ENCODE measurements at places on chromosomes 11 and 22.

DNA sequence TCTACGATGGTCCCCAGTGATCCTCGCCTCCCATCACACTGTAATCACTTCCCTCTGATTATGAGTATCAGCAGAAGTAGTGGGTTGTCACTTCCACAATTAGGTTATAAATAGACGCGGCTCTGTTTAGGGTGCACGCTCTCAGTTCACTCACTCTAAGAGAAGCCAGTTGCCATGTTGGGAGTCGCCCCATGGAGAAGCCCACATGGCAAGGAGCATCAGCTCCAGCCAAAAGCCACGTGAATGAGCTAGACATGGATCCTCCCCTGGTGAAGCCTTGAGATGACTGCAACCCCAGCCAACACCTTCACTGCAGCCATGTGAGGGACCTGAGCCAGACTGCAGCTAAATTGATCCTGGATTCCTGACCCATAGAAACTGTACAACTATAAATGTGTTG lies 26.4 kb upstream of the MYOD1 start:
- DNase-seq: no peak

GRCh38 chr11:45902452-45903380 lies 4.4 kb downstream of the FREY1 start:
- no peak for DNase-seq

GRCh38 chr22:19545935-19546207 lies 21.7 kb upstream of the CLDN5 start:
- DNase-seq: no peak

- DNase-seq: no peak
These were observed 52.1 kb upstream of the ANO1 start for GRCh38 chr11:70026012-70026411.

DNA sequence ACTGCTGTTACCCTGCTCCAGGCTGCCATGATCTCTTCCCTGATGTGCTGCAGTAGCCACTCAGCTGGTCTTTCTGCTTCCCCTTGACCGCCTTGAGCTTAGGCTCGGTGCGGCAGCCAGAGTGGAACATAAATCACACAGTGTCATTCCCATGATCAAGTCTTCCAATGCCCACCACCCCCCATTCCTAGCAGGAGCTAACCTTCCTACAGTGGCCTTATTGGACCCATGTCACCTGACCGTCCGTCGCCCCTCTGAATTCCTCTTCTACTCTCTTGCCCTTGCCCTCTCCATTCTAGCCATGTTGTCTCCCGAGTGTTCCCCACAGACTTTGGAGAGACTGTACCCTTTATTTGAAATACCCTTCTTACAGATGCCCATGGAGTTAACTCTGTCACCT lies 43.4 kb downstream of the OTOG start:
- DNase-seq: no peak

- DNase-seq: peak; percentile 40
These were observed 430 bp downstream of the CDC42EP1 start for GRCh38 chr22:37560608-37561211.

DNA sequence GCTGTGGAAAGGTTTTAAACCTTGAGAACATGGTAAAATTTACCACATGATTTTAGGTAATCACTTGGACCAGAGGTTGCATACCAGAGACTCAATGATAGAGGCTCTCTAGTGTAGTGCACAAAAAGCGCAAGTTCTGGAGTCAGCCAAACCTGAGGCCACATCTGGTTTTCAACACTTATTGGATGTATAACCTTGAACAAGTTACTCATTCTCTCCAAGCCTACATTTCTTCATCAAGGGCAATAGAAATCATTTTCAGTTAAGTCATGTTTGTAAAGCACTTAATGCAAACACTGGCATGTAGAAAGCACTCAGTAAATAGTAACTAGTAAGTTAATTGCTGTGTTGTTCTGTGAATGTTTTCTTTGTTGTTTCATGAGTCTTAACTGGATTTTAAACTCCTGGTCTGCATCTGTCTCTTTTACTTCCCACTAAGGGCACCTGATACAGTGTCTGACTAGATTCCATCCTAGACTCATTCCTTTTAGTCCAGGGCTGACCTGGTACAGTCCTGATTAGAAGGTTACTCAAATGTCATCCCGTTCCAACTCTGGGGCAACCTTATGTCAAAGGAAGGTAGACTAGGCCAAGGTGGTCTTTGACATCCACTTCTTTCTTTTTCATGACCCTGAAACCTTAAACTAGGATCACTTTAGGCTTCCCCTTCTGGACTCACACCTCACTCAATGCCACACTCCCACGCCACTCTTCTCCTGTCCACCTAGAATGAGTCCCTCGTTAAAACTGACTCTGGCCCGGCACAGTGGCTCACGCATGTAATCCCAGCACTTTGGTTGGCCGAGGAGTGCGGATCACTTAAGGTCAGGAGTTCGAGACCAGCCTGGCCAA lies 34.5 kb upstream of the EED start:
- DNase-seq: no peak
